ENCODE measurements at places on chromosomes 4 and X. TPM values are rescaled to one million over a fixed set of nuclear protein-coding genes. Genes with fewer than 3 reads are reported as not detected.

DNA sequence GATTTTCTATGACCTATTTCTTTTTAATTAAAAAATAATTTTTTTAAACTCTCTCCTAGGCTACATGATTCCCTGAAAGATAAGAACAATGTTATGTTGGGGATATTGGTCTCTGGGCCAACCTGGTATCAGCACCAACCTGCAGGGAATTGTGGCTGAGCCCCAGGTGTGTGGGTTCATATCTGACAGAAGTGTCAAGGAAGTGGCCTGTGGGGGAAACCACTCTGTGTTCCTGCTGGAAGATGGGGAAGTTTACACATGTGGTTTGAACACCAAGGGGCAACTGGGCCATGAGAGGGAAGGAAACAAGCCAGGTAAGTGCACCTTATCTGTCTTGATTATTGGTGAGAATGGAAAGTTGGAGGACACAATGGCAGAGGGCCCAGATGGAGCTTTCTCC lies 13.5 kb downstream of the HERC3 start:
- DNase-seq, result peak; percentile 2

GRCh38 chr4:134343081-134343480 lies 141.5 kb upstream of the PABPC4L start:
- no peak for DNase-seq

DNA sequence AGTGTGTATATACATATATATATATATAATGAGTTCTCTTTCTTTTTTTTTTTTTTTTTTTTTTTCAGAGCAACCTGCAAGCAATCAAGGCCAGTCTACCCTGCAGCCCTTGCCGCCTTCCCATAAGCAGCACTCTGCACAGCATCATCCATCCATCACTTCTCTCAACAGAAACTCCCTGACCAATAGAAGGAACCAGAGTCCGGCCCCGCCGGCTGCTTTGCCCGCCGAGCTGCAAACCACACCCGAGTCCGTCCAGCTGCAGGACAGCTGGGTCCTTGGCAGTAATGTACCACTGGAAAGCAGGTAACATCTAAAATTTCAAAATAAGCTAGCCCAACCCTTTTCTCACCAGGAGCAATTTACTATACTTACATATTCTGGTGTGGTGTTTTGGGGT lies 316.3 kb downstream of the DCTD start:
- DNase-seq, result no peak

The SLC6A14 gene
- not detected for total RNA-seq

The ZAR1 gene
- not detected for total RNA-seq

Measured in OCI-LY7 (cell line).